GM12878 (cell line): ENCODE measurements at places on chromosomes 13 and 19. TPM values are rescaled to one million over a fixed set of nuclear protein-coding genes. Genes with fewer than 3 reads are reported as not detected.

The BRME1 gene
- 1.1 TPM in 2 replicates for polyA plus RNA-seq

The LHB gene
- polyA plus RNA-seq, result 0.45 and 0.60 TPM in 2 replicates

- DNase-seq, result no peak
Observed at GRCh38 chr13:34696296-34696695, 245.8 kb upstream of the NBEA start.

DNA sequence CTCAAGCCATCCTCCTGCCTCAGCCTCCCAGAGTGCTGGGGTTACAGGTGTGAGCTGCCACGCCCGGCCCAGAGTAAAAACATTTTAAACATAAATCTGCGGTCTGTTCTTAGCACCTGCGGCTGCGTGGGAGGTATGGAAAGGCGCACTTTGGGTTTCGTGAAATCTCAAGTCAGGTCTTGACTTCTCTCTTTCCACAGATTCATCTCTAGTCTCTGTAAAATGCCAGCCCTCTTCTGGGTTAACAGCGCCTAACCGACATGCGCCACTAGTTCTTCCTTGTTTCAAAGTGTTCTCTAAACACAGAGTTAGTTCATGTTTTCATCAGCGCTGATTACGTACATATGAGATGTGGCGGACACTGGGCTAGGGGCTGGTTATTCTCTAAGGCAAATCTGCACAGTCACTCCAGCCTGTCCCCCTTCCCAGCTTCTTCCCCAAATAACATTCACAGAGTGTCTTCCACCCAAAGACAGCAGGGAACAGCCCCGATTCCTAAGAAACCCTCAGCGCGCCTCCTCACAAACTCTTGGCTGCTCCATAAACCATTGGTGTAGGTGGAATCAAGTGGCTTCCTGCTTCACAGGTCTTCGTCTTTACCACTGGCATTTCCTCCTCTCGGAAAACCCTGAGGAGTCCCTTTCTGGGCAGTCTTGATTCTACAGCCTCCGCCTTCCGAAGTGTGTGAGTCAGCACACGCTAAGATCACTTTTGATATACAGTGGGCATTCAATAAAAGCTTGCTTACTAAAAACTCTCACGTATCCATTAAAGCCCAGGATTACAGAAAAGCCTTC lies 1.4 kb downstream of the PARP4 start:
- DNase-seq, result peak; percentile 63

- DNase-seq, result no peak
Observed at GRCh38 chr13:31192306-31192705, 7.5 kb upstream of the B3GLCT start.

The FFAR3 gene
- not detected in 2 replicates for polyA plus RNA-seq

The MTUS2 gene
- not detected in 2 replicates for polyA plus RNA-seq

- DNase-seq, result no peak
Observed at GRCh38 chr19:55451163-55451964, 8.3 kb upstream of the SHISA7 start.

The ZNF682 gene
- not detected in 2 replicates for polyA plus RNA-seq

The ZNF382 gene
- 0.57 and 0.74 TPM in 2 replicates for polyA plus RNA-seq

DNA sequence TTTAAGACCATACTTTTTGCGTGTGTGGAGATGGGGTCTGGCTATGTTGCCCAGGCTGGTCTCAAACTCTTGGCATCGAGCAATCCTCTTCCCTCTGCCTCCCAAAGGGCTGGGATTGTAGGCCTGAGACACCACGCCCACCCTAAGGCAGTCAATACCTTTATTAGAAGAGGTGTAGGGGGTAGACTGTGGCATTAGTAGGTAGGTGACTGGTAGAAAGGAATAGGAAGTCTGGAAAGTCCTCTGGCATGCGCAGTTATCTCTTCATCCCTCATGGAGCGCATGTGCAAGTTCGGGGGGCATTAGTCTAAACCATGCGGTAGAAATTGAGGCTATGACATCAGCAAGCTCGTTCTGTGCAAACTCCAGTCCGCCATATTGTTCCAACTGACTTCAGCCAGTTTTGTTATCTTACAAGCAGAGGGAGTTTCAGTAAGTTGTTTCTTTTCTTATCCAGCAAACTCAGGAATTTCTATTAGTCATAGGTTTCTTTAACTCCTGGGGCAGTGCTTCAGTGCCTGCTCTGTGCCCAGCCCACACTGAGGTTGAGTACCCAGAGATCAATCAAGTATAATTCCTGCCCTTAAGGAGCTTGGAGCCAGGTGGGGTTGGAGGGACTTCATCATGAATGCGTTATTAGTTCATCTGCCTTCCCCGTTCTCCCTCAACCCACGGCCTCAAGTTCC lies 7.3 kb upstream of the RANBP3 start:
- DNase-seq, result no peak

The SMIM44 gene
- not detected in 2 replicates for polyA plus RNA-seq

The WTIP gene
- 0.04 and 0.17 TPM in 2 replicates for polyA plus RNA-seq

- no peak for DNase-seq
Observed at GRCh38 chr19:10557603-10558197, 8.1 kb downstream of the KRI1 start.

DNA sequence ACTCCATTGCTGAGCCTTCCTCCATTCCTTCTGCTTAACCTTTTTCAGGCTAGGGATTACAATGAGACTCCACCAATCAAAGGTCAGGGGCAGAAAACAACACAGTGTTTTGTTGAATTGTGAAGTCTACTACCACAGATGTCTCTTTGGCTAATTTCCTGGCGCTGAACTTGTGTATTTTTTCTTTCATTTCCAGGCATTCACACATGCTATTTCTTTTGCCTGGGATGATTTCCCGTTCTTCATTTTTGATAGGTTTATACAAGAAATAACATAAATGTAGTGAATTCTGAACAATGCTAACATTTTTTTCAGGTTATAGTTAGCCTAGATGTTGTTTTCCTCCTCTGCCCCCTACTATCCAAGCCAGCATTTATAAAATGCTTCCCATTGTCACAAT lies 64.3 kb downstream of the OLFM4 start:
- no peak for DNase-seq

DNA sequence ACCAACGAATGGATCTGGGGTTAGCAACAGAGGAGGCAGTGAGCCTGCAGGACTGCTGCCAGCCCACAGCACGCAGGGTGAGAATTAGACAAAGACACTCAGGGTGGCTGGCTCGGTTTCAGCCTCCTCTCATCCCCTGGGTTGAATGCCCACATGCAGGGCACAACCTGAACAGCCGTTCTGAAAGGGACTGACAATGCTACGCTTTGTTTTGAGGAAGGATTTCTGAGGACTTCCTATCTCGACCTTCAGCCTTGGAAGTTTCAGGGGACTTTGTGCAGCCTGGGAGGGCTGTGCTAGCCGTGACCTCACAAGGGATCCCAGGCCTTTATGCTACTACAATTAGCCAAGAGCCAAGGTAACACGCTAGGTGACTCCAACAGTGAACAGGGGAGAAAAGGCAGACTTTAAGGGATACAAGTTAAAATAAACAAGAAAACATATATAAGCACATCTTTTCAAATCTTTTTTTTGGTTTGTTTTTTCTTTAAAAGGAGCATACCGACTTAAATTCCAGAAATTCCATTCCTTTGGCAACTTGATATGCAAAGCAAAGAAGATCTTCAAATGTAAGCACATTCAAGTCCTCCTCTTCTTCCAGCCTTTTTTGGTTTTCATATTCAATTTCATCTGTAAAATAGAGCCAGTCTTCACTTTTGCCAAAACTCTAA lies 34.5 kb upstream of the URAD start:
- DNase-seq, result no peak

GRCh38 chr13:100447831-100448230 lies 140.8 kb downstream of the GGACT start:
- no peak for DNase-seq

The CDKN2D gene
- polyA plus RNA-seq, result 8.0 and 9.3 TPM in 2 replicates

- no peak for DNase-seq
Observed at GRCh38 chr13:73800011-73800410, 334.2 kb downstream of the KLF12 start.

GRCh38 chr13:113498905-113499304 lies 8.4 kb upstream of the DCUN1D2 start:
- DNase-seq, result no peak

DNA sequence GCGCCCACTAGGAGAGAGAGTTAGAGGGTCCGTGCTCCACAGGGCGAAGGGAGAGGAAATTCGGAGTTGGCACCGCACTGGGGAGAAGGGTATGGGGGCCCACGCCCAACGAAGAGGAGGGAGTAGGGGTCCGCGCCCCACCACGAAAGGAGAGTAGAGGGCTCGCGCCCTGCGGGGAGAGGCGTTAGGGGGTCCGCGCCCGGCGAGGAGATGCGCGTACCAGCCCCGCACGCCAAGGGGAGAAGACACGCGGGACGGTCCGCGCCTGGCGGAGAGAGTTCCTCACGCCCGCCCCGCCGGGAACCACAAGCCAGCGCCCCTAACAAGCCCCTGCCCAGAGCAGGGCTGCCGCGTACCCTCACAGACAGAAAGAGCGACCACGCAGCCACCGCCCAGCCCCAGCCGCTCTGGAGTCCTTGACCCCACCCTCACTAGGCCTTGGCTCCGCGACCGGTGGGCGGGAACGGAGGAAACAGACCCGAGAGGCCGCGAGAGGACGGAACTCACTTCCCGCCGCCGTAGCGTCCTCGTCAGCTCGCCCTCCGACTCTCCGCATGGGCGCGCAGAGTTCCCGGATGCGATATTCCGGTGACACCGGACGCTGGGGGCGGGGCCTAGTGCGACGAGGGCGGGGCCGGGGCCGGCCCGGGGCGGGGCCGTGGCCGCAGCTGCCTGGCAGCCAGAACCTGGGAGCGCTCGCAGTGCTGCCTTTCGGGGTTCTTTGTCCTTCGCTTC lies 20.0 kb upstream of the ZSCAN18 start:
- DNase-seq, result no peak

DNA sequence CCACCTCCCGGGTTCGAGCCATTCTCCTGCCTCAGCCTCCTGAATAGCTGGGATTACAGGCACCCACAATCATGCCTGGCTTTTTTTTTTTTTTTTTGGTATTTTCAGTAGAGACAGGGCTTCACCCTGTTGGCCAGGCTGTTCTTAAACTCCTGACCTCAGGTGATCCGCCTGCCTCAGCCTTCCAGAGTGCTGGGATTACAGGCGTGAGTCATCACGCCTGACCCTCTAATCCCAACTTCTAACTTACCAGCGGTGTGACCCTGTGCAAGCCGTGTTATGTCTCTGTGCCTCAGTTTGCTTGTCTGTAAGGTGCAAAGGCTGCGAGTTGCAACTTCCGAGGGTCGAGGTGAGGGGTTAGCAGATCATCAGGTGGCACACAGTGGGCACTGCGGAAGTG lies 17.3 kb downstream of the ZSWIM4 start:
- no peak for DNase-seq

GRCh38 chr13:53129864-53130393 lies 101.3 kb downstream of the OLFM4 start:
- DNase-seq, result no peak

The TYROBP gene
- 0.62 TPM in 1 of 2 replicates, not detected in the other for polyA plus RNA-seq

The RPS16 gene
- 1,821 and 1,848 TPM in 2 replicates for polyA plus RNA-seq

The F10 gene
- polyA plus RNA-seq, result not detected in 2 replicates

GRCh38 chr19:44657211-44657921 lies 13.7 kb downstream of the PVR start:
- DNase-seq, result no peak

GRCh38 chr13:28501547-28501946 lies 6.6 kb upstream of the FLT1 start:
- DNase-seq, result no peak

GRCh38 chr19:51816711-51817110 lies 21.8 kb downstream of the FPR3 start:
- DNase-seq, result no peak
